ENCODE measurements at places on chromosomes 2 and 18. TPM values are rescaled to one million over a fixed set of nuclear protein-coding genes. Genes with fewer than 3 reads are reported as not detected.

The CSRNP3 gene
- not detected for total RNA-seq

The DAPL1 gene
- total RNA-seq: not detected

The RGPD4 gene
- 0.14 TPM for total RNA-seq

The FAM124B gene
- 0.58 TPM for total RNA-seq

The UCN gene
- total RNA-seq: 1.5 TPM

The DAW1 gene
- not detected for total RNA-seq

The CCDC142 gene
- total RNA-seq: 9.7 TPM

The CAVIN2 gene
- total RNA-seq: not detected

The IL1B gene
- total RNA-seq: 0.18 TPM

The PPP1R1C gene
- not detected for total RNA-seq

The GPBAR1 gene
- total RNA-seq: 0.11 TPM

DNA sequence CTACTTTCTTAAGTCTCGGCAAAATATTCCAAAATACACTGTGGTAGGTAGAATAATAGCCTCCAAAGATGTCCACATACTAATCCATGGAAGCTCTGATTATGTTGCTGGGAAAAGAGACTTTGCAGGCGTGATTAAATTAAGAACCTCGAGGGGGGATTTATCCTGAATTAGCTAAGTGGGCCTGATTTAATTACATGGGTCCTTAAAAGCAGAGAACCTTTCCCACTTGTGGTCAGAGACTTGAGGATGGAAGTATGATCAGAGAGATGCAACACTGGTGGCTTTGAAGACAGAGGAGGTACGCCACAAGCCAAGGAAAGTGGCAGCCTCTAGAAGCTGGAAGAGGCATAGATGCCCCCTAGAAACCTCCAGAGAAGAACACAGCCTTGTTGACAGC lies 2.8 kb downstream of the DYM start:
- H3K27ac ChIP-seq: no peak overlapping the region
- H3K36me3 ChIP-seq: peaks cover 27% of the 10 kb centered on the region
- DNase-seq: no peak
- no peaks in the 10 kb centered on the region for H3K27me3 ChIP-seq
- no peak overlapping the region for H3K4me3 ChIP-seq

DNA sequence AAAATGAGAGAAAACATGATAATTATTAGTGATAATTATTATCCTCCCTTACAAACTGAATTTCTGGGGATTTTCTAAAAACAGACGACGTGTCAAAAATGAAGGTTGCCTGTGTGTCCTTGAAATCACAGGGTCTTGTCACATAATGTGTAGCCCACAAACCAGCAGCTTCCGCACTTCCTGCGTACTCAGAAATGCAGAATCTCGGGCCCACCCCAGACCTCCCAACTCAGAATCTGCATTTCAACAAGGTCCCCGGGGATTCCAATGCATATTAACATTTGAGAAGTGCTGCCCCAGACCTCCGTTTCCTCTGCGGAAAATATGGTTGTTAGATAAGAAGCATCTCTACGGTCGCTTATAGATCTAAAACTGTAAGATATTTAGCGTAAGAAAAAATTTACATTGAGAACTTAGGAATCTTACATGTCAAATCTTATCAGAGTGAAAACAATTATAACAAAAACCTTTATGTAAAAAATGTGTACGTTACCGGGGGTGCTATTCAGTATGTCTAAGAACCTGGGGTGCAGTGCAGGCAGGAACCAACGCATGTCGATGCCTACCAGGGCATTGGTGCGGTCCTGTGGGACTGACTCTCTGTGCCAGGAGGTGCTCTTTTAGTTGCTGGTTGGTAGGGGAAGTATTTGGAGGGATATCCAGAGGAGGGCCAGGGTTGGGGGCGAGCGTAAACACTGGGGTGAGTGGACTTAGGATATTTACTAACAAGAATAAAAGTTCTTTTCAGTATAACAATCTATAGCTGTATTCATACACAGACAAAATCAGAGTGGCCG lies 15.2 kb downstream of the CDKL4 start:
- DNase-seq: peak; percentile 22
- peak overlapping the region; percentile 63 for H3K27ac ChIP-seq
- H3K27me3 ChIP-seq: peaks cover 6% of the 10 kb centered on the region
- H3K4me1 ChIP-seq: peaks cover 32% of the 10 kb centered on the region
- H3K36me3 ChIP-seq: no peaks in the 10 kb centered on the region
- peak overlapping the region; percentile 49 for H3K4me3 ChIP-seq

DNA sequence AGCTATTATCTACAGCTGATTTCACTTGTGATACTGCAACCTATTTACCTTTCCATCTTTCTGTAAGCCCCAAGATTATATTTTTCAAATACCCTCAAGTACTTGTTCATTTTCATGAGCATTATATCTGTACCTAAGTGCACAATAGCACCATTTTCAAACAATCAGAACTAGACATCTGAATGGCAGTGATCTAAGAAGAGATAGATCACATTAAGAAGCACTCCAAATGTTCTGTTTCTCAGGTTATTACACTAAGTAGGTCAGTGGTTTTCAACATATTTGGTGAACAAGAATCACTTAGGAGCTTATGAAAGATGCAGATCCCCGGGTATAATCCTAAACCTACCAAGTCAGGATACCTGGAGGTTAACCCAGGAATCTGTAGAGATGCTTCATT lies 872.7 kb downstream of the DCDC2C start:
- H3K27me3 ChIP-seq: no peaks in the 10 kb centered on the region
- DNase-seq: no peak
- no peaks in the 10 kb centered on the region for H3K4me1 ChIP-seq
- no peaks in the 10 kb centered on the region for H3K36me3 ChIP-seq
- H3K4me3 ChIP-seq: no peak overlapping the region

DNA sequence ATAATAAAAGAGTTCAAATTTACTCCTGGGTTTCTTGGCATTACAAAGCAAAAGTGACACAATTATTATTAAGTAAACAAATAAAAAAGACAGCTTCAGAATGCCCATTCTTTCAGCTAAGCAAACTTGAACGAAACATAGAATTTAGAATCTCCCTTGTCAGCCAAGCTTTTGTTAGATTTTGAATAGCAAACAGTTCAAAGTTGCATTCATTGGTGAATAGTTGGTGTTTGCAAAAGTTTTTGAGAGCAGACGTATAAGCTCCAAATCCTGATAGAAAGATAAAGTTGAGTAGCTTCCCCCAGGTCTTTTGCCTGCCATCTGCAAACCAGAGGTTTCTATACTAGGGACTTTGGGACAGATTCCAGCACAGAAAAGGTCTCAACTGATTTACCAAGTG lies 434.3 kb upstream of the TNP1 start:
- H3K36me3 ChIP-seq: peaks cover 3% of the 10 kb centered on the region
- H3K27me3 ChIP-seq: no peaks in the 10 kb centered on the region
- DNase-seq: no peak

DNA sequence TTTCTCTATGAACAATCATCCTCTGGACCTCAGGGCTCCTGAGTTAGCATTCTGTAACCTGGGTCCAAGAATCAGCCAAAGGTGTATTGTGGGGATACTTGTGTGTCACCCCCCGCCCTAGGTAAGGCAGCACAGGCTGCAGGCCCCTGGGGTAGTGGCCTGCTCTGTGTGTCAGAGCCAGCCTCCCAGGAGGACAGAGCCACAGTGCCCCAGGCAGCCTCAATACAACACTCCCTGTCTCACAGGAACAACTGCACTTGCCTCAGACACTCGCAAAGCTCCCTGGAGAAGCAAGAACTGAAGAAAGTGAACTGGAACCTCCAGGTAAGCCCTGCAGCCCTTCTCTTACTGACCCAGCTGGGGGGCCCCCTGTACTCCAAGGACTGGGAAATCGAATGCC lies 121.3 kb upstream of the PPP1CB start:
- peaks cover 28% of the 10 kb centered on the region for H3K4me1 ChIP-seq
- H3K27ac ChIP-seq: no peak overlapping the region
- H3K4me3 ChIP-seq: no peak overlapping the region
- no peaks in the 10 kb centered on the region for H3K27me3 ChIP-seq
- no peaks in the 10 kb centered on the region for H3K36me3 ChIP-seq
- DNase-seq: no peak

- peaks cover 3% of the 10 kb centered on the region for H3K27me3 ChIP-seq
- peak overlapping the region; percentile 79 for H3K27ac ChIP-seq
- peak; percentile 68 for DNase-seq
- peak overlapping the region; percentile 16 for H3K4me3 ChIP-seq
- peaks cover 33% of the 10 kb centered on the region for H3K4me1 ChIP-seq
Observed at GRCh38 chr2:73821227-73821626, 7.5 kb upstream of the STAMBP start.

DNA sequence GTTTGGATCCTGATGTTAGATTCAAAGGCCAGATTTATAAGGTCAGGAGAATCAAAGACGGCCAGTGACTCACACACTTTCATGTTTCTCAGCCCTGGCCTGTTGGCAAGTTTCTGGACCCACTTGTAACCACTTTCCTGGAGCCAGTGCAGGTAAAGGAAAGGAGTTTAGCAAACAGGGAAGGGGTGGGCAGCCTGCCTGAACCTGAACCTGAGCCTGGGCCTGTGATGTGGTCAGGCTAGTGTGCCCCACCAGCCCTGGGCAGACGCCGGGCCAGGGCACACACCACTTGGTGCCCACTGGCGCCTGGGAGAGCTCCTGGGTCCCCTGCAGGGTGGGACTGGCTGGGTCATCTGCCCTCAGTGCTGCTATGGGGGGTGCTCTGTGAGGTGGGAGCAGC lies 100.5 kb upstream of the SPRED2 start:
- H3K4me3 ChIP-seq: no peak overlapping the region
- H3K27ac ChIP-seq: no peak overlapping the region
- H3K27me3 ChIP-seq: peaks cover 11% of the 10 kb centered on the region

DNA sequence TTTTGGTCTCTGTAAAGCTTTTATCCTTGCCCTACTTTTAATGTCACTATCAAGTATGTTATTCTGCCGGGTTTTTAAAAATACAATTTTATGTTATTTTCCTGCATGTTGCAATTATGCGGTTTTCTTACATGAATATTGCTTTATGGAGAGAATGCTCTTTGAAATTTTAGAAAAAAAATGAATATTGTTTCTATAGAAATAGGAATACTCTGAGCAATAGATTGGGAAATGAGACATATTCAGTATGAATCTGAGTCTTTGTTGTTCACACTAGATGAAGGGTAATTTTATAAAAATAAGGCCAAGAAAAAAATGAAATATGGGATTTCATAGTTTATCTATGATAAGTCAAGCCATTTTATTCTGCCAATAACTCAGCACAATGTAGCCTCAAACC lies 142.2 kb upstream of the DTNA start:
- H3K4me3 ChIP-seq: no peak overlapping the region
- no peaks in the 10 kb centered on the region for H3K36me3 ChIP-seq
- DNase-seq: no peak
- no peaks in the 10 kb centered on the region for H3K27me3 ChIP-seq
- no peaks in the 10 kb centered on the region for H3K4me1 ChIP-seq

DNA sequence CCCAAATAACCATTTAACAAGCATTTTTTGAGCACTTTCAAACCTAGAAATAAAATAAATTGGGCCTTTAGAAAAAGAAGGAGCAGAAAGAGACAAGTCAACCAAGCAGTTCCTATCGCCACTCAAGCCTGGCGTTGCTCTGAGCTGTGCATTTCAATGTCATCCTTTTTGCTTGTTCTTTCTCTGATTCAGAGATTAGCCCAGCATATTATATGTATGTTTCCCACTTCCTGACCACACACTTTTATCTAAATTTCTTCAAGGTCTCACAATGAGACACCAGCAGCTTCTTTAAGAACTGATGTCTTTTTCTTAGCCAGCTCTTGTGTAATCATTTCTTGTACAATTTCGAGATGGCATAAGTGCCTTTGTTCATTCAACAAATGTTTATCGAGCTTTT lies 344.5 kb upstream of the ID2 start:
- H3K4me1 ChIP-seq: peaks cover 14% of the 10 kb centered on the region
- no peaks in the 10 kb centered on the region for H3K27me3 ChIP-seq
- no peak overlapping the region for H3K4me3 ChIP-seq

- H3K4me1 ChIP-seq: peaks cover 11% of the 10 kb centered on the region
- H3K27ac ChIP-seq: no peak overlapping the region
- H3K4me3 ChIP-seq: peak overlapping the region; percentile 29
- DNase-seq: no peak
- peaks cover 73% of the 10 kb centered on the region for H3K27me3 ChIP-seq
- no peaks in the 10 kb centered on the region for H3K36me3 ChIP-seq
Observed at GRCh38 chr2:104845552-104845931, 8.4 kb upstream of the POU3F3 start.

DNA sequence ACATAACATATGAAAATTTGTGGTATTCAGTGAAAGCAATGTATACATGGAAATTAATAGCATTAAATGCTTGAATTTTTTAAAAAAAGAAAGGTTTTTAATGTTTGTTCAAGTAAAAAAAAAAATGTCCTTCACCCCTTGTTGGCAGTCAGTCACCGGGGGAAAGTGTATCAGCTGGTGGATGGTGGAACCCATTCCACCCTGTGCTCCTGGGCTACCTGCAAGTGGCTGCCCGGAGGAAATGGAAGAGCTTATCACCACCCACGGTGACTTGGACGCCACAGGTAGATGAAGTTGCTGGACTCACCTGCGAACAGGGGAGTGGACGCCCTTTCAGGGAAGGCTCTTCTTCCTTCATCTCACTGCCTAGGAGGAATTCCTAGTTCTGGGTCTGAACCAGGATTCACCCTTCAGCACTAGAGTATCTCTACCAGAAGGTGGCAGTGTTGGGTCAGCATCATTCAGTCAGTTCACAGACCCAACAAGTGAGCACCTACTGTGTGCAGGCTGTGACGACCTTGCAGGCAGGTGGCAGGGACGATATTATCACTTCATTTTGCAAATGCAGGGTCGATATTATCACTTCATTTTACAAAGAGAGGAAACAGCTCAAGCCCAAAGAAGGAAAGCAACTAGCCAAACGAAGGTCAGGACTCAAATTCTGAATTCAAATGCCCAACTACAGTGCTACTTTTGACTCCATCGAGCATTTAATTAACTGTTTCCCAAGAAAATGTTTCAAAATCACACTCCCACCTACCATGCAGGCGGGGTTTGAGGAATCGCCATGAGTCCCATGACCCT lies 35.8 kb downstream of the CIB4 start:
- no peak overlapping the region for H3K27ac ChIP-seq
- H3K36me3 ChIP-seq: no peaks in the 10 kb centered on the region
- H3K4me1 ChIP-seq: peaks cover 18% of the 10 kb centered on the region
- peak; percentile 56 for DNase-seq
- H3K27me3 ChIP-seq: peaks cover 11% of the 10 kb centered on the region

GRCh38 chr2:71254776-71255175 lies 27.9 kb upstream of the PAIP2B start:
- H3K27me3 ChIP-seq: peaks cover 17% of the 10 kb centered on the region
- no peak for DNase-seq
- H3K4me1 ChIP-seq: no peaks in the 10 kb centered on the region
- no peak overlapping the region for H3K27ac ChIP-seq

DNA sequence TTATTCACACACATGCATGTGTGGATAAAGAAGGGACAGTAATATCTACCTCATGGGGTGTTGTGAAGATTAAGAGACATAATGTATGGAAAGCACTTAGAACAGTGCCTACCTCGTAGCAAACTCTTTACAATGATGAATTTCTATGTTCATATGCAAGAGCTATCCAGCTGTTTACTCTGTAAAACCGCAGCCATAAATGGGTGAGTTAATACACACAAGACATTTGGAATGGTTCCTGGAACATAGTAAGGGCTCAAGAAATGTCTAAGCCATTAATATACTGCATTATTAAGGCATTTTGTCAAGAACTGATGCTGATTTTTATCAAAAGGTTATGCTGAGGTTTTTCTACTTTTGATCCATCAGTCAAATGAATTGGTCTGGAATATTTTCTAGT lies 1076.2 kb downstream of the TSN start:
- H3K4me1 ChIP-seq: no peaks in the 10 kb centered on the region
- H3K27ac ChIP-seq: no peak overlapping the region
- H3K27me3 ChIP-seq: no peaks in the 10 kb centered on the region
- H3K36me3 ChIP-seq: no peaks in the 10 kb centered on the region
- DNase-seq: no peak
